AG04450 (cell line): ENCODE measurements at places on chromosomes 4 and X. TPM values are rescaled to one million over a fixed set of nuclear protein-coding genes. Genes with fewer than 3 reads are reported as not detected.

The CYLC1 gene
- polyA plus RNA-seq = not detected in 2 replicates

The RIBC1 gene
- 0.26 and 0.31 TPM in 2 replicates for polyA plus RNA-seq

The DGKK gene
- polyA plus RNA-seq = not detected in 2 replicates

The LRCH2 gene
- 4.4 and 6.1 TPM in 2 replicates for polyA plus RNA-seq

The MAGED4 gene
- 20.6 and 24.4 TPM in 2 replicates for polyA plus RNA-seq

The GLOD5 gene
- polyA plus RNA-seq = not detected in 2 replicates

The HEPH gene
- 49.4 and 59.3 TPM in 2 replicates for polyA plus RNA-seq

The TCEAL4 gene
- 36.2 and 43.9 TPM in 2 replicates for polyA plus RNA-seq

The NPY1R gene
- not detected in 2 replicates for polyA plus RNA-seq

The SRPX gene
- 49.6 and 53.5 TPM in 2 replicates for polyA plus RNA-seq

The PFKFB1 gene
- polyA plus RNA-seq = 0.06 TPM in 1 of 2 replicates, not detected in the other

The SYN1 gene
- polyA plus RNA-seq = 0.24 and 0.37 TPM in 2 replicates

The SCML2 gene
- polyA plus RNA-seq = 1.1 and 1.7 TPM in 2 replicates

The SLC9B1 gene
- 0.32 and 0.35 TPM in 2 replicates for polyA plus RNA-seq

The TMEM31 gene
- not detected in 2 replicates for polyA plus RNA-seq

The CORIN gene
- 29.6 and 31.1 TPM in 2 replicates for polyA plus RNA-seq

The TIMP1 gene
- 1,256 and 2,140 TPM in 2 replicates for polyA plus RNA-seq

The SYP gene
- 0.07 and 0.15 TPM in 2 replicates for polyA plus RNA-seq

The LUZP4 gene
- not detected in 2 replicates for polyA plus RNA-seq

The CPE gene
- polyA plus RNA-seq = 8.0 and 11.8 TPM in 2 replicates

The TNMD gene
- polyA plus RNA-seq = not detected in 2 replicates

The AREG gene
- 2.0 and 2.4 TPM in 2 replicates for polyA plus RNA-seq

The DCAF4L1 gene
- 0.01 and 0.04 TPM in 2 replicates for polyA plus RNA-seq

The APELA gene
- not detected in 2 replicates for polyA plus RNA-seq

The ABLIM2 gene
- polyA plus RNA-seq = 0.07 TPM in 1 of 2 replicates, not detected in the other

The RAP2C gene
- 14.4 and 19.5 TPM in 2 replicates for polyA plus RNA-seq

The HSFX3 gene
- not detected in 2 replicates for polyA plus RNA-seq

The PABPC5 gene
- polyA plus RNA-seq = 0.93 and 1.1 TPM in 2 replicates

The STPG2 gene
- not detected in 2 replicates for polyA plus RNA-seq

The XKRX gene
- polyA plus RNA-seq = 0.36 and 0.46 TPM in 2 replicates

The TEX13B gene
- polyA plus RNA-seq = not detected in 2 replicates

The MAGEC3 gene
- polyA plus RNA-seq = 0.09 TPM in 1 of 2 replicates, not detected in the other

The PPEF2 gene
- polyA plus RNA-seq = not detected in 2 replicates

The SLC49A3 gene
- 0.11 TPM in 1 of 2 replicates, not detected in the other for polyA plus RNA-seq

The ZNF330 gene
- 37.0 and 47.4 TPM in 2 replicates for polyA plus RNA-seq

The GAGE13 gene
- polyA plus RNA-seq = not detected in 2 replicates

The PDE6B gene
- polyA plus RNA-seq = 0.20 and 0.64 TPM in 2 replicates

The SOD3 gene
- polyA plus RNA-seq = 3.8 and 6.7 TPM in 2 replicates

The BMX gene
- polyA plus RNA-seq = not detected in 2 replicates

The TMEM150C gene
- polyA plus RNA-seq = 0.06 and 0.11 TPM in 2 replicates

The SNCA gene
- 2.5 and 2.9 TPM in 2 replicates for polyA plus RNA-seq

The NAP1L3 gene
- polyA plus RNA-seq = 0.68 and 0.84 TPM in 2 replicates

The SLC16A2 gene
- 38.5 and 42.6 TPM in 2 replicates for polyA plus RNA-seq

The PRSS12 gene
- 142 and 155 TPM in 2 replicates for polyA plus RNA-seq

The RASSF6 gene
- 0.06 and 0.07 TPM in 2 replicates for polyA plus RNA-seq

The C4orf46 gene
- 13.8 and 15.7 TPM in 2 replicates for polyA plus RNA-seq

The MAOA gene
- 0.37 and 0.40 TPM in 2 replicates for polyA plus RNA-seq

The CLDN2 gene
- 0.04 TPM in 1 of 2 replicates, not detected in the other for polyA plus RNA-seq

The ARAF gene
- polyA plus RNA-seq = 27.3 and 37.8 TPM in 2 replicates

The TIGD2 gene
- polyA plus RNA-seq = 7.2 and 9.3 TPM in 2 replicates

The MAPK10 gene
- polyA plus RNA-seq = 11.3 and 16.3 TPM in 2 replicates
